Hepatocyte (in vitro differentiated cells): ENCODE measurements at places on chromosomes 3 and 15.

- no peak for DNase-seq
Observed at GRCh38 chr3:32501783-32502117, 902 bp downstream of the CMTM6 start.

DNA sequence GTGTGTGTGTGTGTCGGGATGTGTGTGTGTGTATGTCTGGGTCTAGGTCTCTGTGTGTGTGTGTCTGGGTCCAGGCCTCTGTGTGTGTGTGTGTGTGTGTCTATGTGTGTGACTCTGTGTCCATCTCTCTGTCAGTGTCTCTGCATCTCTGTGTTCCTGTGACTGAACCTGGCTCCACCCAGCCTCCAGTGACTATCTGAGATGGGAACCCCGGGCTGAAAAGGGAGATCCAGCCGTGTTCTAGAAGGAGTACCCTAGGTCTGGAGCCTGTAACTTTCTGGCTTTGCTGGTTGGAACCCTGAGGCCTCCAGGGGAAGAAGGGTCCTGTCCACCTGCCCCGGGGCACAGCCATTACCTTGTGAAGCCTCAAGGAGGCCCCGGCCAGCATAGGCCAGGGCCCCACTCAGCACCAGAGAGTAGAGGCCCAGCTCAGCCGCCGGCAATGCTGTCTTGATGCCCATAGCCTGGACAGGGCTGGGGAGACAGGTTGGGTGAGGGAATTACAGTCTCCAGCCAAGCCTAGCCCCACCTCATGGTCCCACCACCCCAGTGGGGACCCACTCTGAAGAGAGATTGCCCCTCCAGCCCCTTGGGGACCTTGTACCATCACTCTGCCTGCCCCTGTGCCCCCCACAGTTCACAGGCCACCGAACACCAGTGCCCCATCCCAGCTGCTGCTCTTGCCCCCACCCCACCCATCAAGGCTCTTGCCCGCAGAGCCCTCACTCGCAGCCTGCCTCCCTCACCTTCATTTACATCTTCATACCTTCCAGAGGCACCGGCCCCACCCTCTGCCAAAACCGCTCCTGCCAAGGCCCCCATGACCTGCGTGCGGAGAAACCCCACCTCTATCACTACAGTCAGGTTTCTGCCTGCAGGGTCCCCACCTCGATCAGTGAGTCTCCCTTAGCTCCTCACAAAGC, 2.0 kb downstream of the HHATL start:
- no peak for DNase-seq

GRCh38 chr3:177992993-177993970, 543.0 kb upstream of the KCNMB2 start:
- peak; percentile 27 for DNase-seq

- DNase-seq = no peak
Observed at GRCh38 chr3:117277816-117278215, 568.2 kb downstream of the TUSC7 start.
